ENCODE measurements at places on chromosomes 6 and 20.

DNA sequence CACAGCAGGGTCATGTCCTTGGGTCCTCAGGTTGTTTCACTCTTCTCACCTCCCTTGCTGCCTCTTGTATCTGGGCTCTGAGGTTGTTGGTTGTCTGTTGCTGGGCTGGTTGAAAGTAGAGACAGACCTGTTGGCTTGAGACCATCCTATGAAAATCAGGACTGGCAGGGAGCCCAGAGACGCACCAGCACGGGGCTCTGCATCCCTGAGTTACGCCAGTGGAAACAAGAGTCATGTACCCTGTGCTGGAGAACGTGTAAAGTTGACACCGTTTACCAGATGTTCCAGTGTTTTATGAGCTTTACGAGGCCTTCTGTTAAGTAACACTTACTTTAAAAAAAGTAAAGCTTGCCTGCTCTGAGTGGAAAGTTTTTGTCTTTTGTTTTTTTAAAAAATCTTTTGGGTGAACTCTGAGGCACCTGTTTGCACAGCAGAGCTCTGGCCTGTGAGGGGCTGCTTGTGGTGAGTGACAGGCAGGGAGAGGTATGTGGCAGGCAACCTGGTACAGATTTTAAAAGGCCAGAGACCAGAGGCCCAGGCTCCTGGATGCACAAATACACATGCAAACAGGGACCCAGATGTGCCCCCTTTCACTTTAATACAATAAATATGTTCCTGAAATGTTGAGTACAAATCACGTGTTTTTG, 260.0 kb upstream of the SUPT3H start:
- no peak for DNase-seq

DNA sequence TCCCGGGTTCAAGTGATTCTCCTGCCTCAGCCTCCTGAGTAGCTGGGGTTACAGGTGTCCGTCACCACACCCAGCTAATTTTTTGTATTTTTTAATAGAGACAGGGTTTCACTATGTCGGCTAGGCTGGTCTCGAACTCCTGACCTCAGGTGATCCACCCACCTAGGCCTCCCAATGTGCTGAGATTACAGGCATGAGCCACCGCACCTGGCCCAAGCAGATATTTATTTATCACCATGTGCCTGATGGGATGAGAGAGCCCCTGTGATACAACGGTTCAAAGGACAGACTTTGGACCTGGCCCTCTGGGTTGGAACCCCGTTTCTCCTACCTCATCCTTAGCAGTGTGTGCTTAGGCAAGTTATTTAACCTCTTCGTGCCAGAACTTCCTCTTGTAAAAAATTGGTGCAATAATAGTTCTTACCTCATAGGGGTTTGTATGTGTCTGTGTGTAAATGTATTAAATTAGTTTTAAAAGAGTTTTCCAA, 19.2 kb upstream of the STK38 start:
- DNase-seq = no peak

- DNase-seq = no peak
These were observed 3.7 kb upstream of the CCDC167 start for GRCh38 chr6:37503309-37503965.

- DNase-seq = no peak
These were observed 421.0 kb downstream of the TENT5A start for GRCh38 chr6:81331526-81331925.

- DNase-seq = no peak
These were observed 134.1 kb downstream of the FOXO3 start for GRCh38 chr6:108694816-108695215.

DNA sequence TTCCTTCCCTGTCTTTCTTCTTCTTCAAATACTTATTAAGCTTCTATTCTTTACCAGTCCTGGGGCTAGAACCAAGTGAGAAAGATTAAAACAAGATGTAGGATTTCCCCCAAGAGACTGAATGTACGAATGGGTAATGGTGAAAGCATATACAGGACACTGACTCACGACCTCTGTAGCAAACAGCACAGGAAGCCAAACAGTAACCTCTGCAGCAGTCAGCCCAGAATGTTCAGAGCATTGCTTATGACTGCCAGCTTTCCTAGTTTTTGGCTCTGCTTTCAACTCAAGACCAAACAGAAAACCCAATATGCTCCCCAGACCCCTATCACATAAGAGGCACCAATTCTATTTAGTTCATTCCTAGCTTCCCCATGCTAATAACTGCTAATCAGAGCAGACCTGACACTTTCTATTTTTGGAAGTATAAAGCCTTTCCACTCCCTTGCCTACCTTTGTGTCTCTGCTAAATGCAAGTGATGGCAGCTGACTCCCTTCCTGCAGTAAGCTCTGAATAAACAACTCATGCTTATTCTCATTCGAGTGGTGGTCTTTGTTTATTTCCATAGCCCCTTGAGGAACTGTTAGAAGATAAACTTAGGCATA, 690.6 kb downstream of the EPM2A start:
- no peak for DNase-seq

GRCh38 chr20:57622201-57622570, 2.0 kb upstream of the ZBP1 start:
- DNase-seq = no peak

GRCh38 chr6:48099713-48100587, 11.0 kb downstream of the PTCHD4 start:
- no peak for DNase-seq
